ENCODE measurements at places on chromosomes 16 and 17.

DNA sequence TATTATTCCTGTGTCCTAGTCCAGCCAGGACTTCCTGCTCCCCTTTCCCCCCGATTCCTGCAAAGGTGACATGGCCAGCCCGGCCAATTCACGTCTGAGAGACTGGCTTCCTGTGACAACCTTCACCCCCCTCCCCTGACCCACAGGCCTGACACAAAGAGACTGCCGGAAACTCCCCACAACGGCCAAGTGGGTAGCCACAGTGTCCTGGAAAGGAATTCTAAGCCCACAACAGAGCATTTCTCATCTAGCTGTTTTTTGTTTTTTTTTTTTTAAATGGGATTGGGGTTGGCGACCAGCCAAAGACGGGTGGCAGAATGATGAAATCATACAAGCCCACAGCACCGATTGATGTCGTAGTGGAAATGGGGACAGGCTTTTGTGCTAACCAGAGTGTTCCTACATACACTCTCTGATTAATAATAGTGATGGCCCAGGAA, 2.8 kb upstream of the XAF1 start:
- DNase-seq = peak; percentile 13

DNA sequence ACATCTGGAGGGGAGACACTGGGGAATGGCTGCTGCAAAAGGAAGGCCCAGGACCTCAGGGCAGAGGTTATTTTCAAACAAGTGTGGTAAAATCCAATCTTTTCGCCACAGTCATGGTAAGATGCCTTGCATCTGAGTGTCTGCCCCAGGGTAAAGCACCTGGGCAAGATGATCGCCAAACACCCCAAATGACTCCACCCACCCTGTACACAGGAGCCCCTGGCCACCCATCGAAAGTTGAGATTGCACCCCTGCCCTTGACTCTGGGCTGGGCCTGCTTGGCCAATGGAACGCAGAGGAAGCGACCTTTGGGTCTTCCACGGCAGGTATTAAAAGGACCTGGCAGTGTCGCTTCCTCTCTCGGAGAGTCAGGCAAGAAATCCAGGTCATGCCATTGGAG, 88.8 kb downstream of the C16orf95 start:
- DNase-seq = no peak

DNA sequence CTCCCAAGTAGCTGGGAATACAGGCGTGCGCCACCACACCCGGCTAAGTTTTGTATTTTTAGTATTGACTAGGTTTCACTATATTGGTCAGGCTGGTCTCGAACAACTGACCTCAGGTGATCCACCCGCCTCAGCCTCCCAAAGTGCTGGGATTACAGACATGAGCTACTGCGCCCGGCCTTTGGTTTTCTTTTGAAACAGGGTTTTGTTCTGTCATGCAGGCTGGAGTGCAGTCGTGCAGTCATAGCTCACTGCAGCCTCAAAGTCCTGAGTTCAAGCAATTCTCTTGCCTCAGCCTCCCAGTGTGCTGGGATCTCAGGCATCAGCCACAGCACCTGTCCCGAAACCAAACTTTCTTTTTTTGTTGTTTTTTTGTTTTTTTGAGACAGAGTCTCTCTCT, 25.1 kb downstream of the PRR11 start:
- DNase-seq = no peak

- no peak for DNase-seq
Observed at GRCh38 chr17:46911311-46911710, 11.6 kb upstream of the GOSR2 start.

DNA sequence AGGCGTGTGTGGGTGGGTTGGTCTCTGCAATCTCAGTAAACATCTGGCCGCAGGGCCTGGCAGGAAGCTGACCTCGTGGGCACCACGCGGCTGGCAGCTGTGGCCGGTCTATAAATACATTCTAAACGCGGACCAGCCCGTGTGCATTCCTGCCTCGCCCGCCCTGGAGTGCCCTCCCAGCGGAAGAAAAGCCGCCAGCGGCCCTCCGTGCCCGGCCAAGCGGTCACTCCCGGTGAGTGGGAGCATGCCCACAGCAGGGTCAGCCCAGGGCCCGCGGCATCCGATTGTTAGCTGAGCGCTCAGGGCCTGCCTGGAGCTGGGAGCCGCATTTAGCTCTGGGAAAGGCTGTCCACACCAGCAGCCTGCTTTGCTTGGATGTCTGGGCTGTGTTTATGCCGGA, 10.3 kb downstream of the ZNF469 start:
- DNase-seq = no peak

DNA sequence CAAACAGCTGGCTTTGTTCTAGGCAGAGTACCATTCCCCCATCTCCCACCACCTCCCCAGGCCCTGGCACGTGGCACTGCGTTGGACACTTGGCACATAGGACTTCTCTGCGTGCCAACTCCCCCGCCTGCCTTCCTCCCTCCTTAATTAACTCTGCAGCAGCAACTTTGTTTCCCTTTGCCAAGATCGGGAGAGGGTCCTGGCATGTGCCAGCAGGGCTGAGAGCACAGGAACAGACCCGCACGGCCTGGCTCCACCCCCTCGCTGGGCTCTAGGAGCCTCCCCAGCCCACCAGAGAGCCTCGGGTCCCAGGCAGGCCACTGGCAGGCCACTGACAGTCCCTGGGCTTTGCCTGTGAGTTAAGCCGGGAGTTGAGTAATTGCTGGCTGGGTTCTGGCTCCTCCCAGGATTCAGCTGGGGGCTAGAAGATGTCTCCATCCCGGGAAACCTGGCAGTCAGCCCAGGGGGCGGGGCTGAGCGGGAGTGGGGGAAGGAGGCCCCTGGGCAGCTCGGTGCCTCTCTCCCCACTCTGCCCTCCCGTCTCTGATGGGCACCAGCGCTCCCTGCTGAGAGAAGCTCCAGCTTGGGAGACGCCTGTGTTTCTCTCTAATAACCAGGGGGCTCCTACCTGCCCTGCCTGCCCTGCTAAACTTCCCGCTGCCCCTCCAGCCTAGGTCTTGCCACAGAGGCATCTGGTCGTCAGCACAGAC, 224.0 kb upstream of the TNRC6C start:
- DNase-seq = no peak

DNA sequence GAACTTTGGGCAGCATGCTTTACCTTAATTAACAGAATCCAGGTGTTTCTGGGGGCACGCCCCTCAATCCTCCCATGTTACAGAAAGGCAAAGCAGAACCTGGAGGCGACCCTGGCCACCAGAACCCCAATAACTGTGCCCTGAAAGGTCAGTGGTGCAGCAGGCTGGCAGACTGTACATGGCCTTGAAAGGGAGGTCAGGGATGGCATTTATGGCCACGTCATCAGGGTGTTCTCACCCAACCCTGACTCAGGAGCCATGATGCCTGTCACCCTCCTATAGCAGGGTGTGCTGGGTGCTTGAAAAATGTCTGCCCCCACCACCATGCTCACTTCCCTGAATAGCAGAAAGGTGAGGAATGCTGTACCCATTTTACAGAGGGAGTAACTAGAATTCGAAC, 177.7 kb downstream of the TMEM132E start:
- DNase-seq = no peak

- no peak for DNase-seq
Observed at GRCh38 chr16:66972983-66973382, 11.9 kb downstream of the CES3 start.

DNA sequence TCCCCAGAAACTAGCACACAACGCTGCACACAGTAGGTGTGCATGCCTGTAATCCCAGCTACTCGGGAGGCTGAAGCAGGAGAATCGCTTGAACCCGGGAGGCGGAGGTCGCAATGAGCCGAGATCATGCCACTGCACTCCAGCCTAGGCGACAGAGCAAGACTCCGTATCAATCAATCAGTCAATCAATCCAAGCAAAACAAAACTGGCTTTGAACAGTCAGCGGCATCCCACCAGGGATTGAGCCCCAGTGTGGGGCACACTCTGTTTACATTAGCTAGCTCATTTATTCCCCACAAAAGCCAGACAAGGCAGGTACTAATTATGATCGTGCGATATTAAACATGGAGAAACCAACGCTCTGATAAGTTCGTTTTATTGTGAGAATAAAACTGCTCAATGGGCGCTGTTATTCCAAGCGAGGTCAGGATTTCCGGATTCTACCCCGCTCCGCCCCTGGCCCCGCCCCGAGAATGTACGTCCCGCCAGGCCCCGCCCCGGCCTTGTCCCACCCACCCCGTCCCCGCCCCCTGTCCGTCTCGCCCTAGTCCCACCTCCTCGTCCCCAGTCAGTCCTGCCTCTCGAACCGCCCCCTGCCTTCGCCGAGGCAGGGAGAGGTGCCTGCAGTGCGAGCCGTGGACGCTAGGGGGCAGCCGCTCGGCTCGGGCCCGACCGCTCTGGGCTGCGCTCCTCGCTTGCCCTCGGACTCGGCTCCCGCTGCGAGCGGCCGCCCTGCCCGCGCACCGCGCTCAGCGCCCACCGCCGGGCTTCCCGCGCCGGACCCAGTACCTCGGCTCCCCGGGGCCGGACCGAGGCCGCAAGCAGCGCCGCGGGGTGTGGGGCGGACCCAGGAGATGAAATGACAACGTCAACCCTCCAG, at the start of gene VPS4A:
Gene VPS4A (plus strand): TSS at position 698 of the 880 bp plus-strand sequence. CDS start 162 bp downstream, at position 860.
- peak; percentile 100 for DNase-seq

GRCh38 chr17:66437476-66438026, 135.1 kb downstream of the PRKCA start:
- DNase-seq = no peak

DNA sequence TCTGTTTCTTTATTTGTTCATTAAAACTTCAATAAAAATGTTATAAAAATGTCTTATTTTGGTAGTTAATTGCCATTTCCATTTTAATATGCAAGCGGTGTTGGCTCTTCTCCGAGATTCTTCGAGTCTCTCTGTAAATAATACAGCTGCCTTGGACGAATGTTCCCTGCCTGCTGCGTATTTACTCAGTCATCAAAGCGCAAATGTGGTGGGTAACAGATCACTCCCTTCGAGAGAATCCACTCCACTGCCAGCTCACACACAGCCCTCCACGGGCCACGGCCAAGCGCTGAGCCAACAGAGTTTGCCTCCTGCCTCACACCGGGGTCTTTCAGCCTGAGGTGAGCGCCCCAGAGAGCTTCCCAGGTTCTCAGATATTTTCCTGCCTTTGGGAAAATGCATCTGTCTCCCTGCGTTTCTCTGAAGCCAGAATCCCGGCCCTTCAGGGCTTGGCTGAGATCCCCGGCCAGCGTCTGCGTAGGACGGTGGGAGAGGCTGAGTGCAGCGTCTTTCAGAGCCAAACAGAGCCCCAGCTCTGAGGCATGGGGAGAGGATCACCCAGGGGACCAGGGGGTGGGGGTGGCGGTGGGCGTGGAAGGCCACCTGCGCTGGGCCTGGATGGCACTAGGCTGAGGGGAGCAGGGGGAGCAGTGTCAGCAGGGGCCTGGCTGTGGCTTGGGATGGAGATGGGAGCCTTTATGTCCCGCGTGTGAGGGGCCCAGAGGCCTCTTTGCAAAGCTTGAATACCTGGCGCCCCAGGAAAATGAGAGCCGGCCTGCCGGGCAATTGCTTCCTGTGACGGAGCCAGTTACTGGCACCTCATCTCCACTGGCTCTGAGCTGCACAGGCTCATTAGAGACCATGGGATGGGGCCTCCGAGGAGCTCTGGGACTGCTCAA, 248.7 kb downstream of the RBFOX3 start:
- DNase-seq = no peak

GRCh38 chr16:81638286-81638945, 140.7 kb upstream of the PLCG2 start:
- DNase-seq = no peak

DNA sequence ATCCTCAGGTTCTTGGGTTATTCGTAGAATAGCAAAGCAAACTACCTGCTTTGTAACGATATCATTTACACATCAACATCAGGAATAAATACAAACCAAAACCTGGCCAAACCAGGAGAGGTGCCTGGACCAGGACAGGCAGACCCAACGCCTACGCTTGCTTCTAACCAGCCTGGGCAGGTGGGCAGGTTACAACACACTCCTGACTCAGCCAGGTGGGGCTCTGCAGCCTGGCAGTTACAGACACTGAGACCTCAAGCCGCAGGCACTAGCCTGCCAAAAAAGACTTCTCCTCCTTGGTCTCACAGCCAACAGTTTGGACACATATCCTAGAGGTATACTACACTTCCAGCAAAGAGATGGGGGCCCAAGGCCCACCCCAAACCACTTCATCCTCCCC, 14.0 kb downstream of the ANKRD11 start:
- no peak for DNase-seq

GRCh38 chr17:64146418-64147109, 16.6 kb upstream of the ERN1 start:
- DNase-seq = peak; percentile 81

DNA sequence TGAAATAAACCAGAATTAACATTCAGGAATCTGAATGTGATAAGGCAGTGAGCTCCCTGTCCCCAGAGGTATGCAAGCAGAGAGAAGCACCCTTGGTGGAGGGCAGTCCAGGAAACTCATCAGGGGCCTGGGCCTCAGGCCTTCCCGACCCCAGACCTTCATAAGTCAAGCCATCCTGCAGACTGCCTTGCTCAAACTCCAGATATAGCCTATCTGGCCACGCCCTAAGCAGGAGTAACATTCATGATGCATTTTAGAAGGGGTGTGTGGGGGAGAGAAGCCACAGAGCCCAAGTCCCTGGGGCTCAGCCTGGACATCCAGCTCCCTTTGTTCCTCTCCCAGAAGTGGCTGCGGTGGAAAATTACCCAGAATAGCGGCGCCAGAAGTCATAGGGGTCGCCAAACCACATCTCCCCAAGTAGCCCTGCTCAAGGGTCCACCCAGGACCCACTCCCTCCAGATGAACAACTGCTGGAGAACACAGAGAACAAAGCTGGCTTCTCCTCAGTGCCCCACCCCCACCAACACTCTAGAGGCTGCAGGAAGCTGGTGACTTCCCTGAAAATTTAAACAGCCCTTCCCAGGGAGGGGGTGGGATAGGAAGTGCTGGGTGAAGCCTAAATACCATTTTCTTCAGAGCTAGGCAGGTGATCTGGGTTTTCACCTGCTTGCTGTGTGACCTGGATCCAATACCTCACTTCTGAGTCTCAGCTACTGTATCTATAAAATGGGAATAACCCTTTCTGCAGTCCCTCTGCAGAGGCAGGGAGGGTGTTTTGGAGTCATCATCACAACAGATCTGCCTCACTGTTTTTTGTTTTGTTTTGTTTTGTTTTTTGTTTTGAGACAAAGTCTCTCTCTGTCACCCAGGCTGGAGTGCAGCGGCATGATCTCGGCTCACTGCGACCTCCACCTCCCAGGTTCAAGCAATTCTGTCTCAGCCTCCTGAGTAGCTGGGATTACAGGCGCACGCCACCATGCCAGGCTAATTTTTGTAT, 1.5 kb upstream of the SREBF1 start:
- no peak for DNase-seq

GRCh38 chr17:4476017-4476416, 22.7 kb upstream of the SPNS2 start:
- no peak for DNase-seq

DNA sequence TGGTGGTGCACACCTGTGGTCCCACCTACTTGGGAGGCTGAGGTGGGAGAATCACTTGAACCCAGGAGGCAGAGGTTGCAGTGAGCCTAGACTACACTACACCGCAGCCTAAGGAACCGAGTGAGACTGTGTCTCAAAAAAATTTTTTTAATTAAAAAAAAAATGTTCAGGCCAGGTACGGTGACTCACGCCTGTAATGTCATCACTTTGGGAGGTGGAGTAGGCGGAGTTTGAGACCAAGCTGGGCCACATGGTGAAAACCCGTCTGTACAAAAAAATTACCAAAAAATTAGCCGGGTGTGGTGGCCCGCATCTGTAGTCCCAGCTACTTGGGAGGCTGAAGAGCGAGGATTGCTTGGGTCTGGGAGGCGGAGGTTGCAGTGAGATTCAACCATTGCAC, 3.6 kb upstream of the FAM222B start:
- DNase-seq = no peak

- DNase-seq = peak; percentile 67
Observed at GRCh38 chr17:79777894-79778503, at the start of gene CBX2. TSS of gene CBX2 (plus strand) at chr17:79778148. CDS start at chr17:79778236, 88 bp downstream.

GRCh38 chr16:61820398-61820797, 215.8 kb downstream of the CDH8 start:
- no peak for DNase-seq

Measured in stimulated activated effector memory CD8-positive, alpha-beta T cell treated with anti-CD3 and anti-CD28 coated beads, Interleukin-12 subunit alpha, Interleukin-12 subunit beta, amount 100 ng/mL, for 72 hours (primary cell).